CD4-positive, alpha-beta T cell treated with Interleukin-4 for 4 hours (primary cell): ENCODE measurements at places on chromosomes 6 and 20.

DNA sequence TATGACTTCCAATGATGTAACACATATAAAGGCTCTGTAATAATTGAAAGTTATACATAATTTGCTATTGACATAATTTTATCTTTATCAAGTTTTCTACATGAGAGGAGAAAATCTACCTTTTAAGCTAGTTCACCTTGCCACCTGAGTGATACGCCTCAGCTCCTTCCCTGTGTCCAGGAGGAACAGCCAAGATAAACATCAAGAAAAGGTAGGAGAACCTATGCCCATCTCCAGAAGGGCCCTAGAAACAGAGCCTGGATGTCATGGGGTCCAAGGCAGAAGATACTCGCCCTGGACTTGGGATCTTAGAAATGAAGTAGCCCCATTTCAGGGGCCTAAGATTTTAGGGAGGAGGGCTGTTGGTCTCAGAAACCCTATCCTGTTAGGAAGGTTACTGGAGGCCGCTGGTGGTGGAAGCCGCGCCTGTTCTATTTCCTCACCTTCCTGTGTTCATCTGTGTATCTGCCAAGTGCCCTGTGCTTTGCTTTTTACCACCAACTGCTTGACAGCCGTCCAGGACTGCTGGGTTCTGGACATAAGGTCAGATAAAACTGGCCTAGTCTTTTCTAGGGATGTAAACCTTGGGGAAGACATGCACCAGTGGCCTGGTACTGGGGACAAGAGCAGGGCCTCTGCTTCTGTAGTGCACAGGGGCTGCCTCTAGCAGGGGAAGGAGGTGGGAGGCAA is 178.5 kb downstream of the ARID1B start:
- DNase-seq, result no peak

GRCh38 chr6:158970640-158971275 is 29.2 kb downstream of the RSPH3 start:
- no peak for DNase-seq

GRCh38 chr20:24586523-24586840 is 117.1 kb downstream of the SYNDIG1 start:
- no peak for DNase-seq

GRCh38 chr6:75213112-75213511 is 7.3 kb upstream of the COL12A1 start:
- no peak for DNase-seq

DNA sequence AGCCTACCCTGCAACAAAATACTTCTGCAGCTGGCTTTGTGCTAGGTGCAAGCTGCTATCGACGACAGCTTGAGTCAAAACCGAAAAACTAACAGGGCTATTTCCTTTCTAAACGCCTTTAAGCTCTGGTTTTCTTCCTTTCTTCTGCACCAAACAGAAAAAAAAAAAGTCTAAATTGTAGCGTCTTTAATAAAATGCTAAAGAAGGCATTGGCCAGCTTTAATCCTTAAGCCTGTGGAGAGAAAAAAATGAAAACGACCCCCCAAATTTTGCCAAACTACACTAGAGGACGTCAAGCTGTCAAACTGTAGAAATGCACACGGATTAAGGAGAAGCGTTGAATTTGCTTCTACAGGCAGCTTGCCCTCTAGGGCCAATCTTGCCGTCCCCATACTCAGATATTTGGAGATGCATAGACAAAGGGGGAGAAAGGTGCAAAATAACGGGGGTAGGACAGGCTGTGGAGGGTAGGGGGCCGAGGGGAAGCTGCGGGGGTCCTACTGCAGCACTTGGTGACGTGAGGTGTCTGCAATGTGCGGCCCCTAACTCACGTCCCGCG is 1.4 kb upstream of the NRN1 start:
- no peak for DNase-seq

- no peak for DNase-seq
Observed at GRCh38 chr6:13089296-13089994, 238.9 kb downstream of the TBC1D7 start.
